Right kidney (tissue), 9 donors: ENCODE measurements at places on chromosomes 2 and 18.

GRCh38 chr2:135984199-135985017 is 1.0 kb downstream of the DARS1 start:
- DNase-seq = no peak

GRCh38 chr18:54813977-54814565 is 14.2 kb upstream of the RAB27B start:
- DNase-seq = peak; percentile 3

- no peak for DNase-seq
Measured at GRCh38 chr2:114010001-114010400, 120.1 kb downstream of the ACTR3 start.

GRCh38 chr18:21093133-21093532 is 18.5 kb downstream of the ROCK1 start:
- DNase-seq = no peak

- no peak for DNase-seq
Measured at GRCh38 chr2:233817361-233817911, 36.9 kb downstream of the HJURP start.

DNA sequence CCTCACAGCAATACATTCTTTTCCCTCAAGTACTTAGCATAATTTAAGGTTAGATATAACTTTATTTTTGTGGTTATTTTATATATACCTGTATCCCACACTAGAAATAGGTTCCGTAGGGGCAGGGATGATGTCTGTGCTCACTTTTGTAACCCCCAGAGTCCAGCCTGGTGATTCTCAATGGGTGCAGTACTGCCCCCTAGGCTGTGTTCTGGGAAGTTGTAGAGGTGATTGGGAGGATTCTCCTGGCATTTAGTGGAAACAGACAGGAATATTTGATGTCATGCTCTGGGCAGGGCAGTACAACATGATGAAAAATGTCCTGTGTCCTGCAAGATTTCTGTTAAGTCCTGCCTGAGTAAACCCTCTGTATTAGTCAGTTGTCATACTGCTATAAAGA is 333.3 kb downstream of the PLCL1 start:
- no peak for DNase-seq

- peak; percentile 15 for DNase-seq
Measured at GRCh38 chr2:227780981-227781615, 32.5 kb upstream of the CCL20 start.

GRCh38 chr2:33579227-33579626 is 19.9 kb downstream of the FAM98A start:
- DNase-seq = no peak

- DNase-seq = no peak
Measured at GRCh38 chr2:149556452-149556851, 31.1 kb downstream of the MMADHC start.

- DNase-seq = no peak
Measured at GRCh38 chr2:169007941-169008340, 23.2 kb downstream of the ABCB11 start.
